ENCODE measurements at places on chromosomes 2 and 18.

- no peak for DNase-seq
Observed at GRCh38 chr2:1656326-1656960, 87.9 kb downstream of the PXDN start.

DNA sequence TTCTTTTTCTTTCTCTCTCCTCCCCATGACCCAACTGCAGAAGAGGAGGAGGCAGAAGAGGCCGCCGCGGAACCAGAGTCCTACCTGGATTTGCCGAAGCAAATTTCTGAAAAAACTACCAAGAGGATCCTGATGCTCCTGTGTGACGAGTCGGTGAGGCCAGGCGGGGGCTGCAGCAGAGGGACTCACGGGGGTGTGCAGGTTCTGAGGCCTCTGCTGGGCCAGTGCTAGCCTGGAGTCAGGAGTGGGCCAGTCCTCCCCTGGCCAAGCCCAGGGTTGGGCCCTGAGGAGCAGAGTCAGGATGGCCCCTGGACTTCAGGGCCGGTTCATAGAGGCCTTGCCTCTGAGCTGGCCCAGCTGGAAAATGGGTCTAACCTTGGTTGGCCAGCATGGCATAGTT, 29.3 kb downstream of the OTOF start:
- no peak for DNase-seq

DNA sequence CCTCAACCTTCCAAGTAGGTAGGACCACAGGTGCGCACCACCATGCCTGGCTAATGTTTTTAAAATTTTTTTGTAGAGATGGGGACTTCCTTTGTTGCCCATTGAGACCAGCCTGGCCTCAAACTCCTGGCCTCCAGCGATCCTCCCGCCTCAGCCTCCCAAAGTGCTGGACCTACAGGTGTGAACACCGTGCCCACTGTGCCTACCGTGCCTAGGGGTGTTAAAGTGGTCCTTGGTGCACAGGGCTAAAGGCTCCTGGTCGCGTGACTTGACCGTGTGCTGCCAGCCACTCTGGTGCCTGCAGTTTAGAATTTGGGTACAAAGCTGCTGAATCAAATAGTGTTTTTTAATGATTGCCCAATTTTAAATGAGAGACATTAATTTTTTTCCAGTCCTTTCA, 51.0 kb upstream of the KCNG2 start:
- DNase-seq: no peak

DNA sequence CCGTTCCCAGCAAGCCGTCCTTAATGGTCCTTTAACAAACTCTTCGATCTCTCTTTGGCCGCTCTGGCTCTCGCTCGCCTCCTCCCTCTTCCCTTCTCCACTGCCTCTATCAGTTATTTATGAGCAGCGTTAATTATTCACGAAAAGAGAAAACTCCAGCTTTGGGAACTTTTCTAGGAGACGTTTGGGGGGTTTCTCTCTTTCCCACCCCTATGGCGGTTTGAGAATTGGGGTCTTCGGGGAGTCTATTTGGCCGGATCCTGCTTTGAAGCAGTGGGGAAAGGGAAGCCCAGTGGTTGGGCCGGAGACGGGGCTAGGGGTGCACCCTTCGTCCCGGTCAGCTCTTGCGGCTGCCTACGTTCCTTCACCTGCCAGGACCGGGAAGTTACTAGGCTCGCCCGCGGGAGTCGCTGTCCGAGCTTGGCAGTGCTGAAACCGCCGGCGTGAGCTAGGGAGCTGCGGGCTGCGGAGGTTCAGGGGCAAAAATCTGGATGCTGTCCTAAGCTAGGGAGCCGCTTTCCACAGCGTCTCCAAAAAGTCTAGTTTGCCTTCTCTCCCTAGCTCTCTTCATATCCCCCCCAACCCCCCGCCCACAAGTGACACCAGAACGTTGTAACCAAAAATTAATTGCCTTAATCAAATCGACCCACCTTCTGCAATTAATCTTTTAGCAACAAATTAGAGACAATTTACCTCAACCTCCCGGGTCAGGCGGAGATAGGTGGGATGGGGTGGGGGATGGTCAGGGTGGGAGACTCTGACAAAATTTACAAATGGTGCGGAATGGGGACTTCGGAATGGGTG, 8.9 kb upstream of the SKOR2 start:
- DNase-seq: no peak

- DNase-seq: no peak
Observed at GRCh38 chr18:9706081-9706935, 1.8 kb upstream of the RAB31 start.

DNA sequence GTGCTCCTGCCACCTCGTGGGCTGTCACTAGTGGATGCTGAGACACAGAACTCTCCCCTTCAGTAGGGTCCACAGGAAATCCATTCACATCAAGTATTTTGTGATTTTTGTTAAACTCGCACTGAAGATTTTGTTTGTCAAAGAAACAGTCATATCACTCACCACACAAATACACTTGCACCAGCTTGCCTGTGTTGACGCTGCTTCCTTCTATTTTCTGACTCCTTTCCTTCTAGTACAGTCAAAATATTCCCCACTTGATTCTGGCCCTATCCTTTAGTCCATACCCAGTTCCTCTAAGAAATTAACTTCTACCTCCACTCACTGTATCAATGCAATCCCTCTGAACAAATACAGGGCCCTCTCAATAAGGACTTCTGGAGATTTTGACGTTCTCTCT, 213.2 kb upstream of the ARL4C start:
- no peak for DNase-seq

GRCh38 chr2:178286636-178287035, 92.3 kb downstream of the OSBPL6 start:
- DNase-seq: no peak

DNA sequence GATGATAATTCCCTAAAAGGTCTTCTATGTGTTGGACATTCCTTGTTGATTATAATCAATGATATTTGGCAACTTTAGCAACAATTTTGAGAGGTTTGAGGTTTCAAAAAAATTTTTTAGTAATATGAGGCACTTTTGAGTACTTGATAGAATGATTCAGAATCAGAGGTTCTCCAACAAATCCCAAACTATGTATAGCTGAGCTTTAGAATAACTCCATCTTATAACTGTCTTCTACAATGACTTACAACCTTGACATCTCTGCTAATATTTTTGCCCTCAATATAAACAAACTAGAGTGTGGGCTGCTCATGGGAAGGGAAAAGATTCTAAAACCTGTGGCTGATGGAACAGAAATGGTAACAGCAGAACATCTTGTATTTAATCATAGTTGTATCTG, 21.5 kb upstream of the SERPINB7 start:
- no peak for DNase-seq

DNA sequence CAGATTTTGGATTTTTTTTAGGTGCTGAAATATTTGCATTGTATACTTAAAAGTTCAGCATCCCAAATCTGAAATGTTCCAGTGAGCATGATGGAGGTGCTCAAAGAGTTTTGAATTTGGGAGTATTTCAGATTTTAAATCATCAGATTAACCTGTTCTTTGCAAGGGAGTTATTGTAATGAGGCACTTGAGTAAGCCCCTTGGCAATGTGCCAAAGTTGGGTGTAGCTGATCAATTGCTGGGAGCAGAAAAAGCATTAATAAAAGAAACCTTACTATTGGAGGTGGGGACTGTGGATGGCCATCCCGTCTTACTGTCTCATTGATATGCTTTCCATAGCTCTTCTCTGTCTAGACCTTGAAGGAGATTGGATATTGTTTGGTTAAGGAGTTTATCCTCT, 28.3 kb downstream of the MALT1 start:
- DNase-seq: no peak

DNA sequence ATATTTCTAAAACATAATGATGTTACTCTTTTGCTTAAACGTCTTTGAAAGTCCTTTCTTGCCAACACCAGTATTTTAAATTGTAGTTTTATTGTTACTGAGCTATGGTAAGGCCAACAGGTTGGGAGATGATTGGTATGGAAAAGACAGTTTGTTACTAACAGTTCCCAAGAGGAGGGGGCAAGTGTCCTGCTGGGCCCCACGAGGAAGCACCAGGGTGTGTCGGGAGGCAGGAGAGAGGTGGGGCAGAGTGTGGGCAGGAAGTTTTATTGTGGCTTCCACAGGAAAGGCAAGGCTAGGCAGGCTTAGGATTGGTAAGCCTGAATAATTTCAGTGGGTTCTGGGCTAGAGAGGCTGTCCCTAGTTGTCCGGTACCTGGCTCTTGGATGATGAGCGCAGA, 134.3 kb downstream of the SOCS6 start:
- DNase-seq: no peak

DNA sequence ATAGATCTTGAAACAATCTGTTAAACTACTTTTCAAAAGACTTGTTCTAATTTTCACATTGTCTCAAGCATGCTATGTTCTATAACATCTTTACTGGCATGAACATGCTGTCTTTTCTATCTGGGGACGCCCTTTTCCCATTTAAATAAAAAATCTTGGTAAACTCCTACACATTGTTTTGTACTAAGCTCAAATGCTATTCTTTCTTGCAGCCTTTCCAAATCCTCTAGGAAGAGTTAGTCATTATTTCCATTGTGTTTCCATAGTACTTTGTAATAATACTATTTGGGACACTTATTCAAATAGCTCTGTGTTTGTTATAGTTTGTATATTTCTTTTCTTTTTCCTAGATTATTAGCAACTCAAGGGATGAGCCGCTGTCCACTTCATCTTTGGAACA, 828.6 kb upstream of the FSHR start:
- no peak for DNase-seq

DNA sequence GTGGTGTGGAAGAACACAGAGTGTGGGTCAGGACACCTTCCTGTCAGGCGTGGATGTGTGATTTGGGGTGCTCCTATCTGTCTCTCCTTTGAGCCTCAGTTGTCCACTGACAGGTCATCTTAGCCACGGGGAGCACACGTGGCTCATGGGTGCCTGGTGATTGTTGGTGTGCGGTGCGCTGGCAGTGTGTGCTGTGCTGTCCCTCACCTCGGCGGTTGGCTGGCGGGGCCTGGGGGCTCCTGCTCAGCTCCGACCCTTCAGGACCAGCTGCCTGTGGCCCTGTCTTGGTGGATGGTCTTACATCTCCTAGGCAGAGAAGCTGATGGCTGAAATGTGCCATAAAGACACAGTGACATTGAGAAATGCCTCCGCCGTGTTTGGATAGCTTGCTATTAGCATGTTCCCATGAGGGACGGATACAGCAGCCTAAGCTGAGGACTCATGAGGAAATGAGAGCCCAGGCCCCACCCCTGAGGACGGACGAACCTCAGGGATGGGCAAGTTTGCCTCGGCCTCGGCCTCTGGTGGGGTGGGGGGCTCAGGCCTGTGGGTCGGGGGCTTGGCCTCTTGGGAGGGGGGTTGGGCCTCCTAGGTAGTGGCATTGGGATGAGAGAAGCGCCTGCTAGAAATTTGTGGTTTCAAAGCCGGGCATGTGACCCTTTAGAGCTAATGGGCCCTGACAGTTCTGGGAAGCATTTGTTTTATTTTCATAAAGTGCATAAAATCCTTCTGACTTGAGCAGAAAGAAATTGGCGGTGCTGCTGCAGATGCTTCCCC, 20.3 kb upstream of the ASB1 start:
- DNase-seq: no peak
